ENCODE measurements at places on chromosomes 5 and 9. TPM values are rescaled to one million over a fixed set of nuclear protein-coding genes. Genes with fewer than 3 reads are reported as not detected.

C9orf153 gene
- not detected for total RNA-seq

SAXO1 gene
- not detected for total RNA-seq

LVRN gene
- 0.71 TPM for total RNA-seq

UBE2QL1 gene
- total RNA-seq = not detected

IFNA17 gene
- total RNA-seq = not detected

MYMK gene
- not detected for total RNA-seq

TMEM252 gene
- not detected for total RNA-seq

TMC1 gene
- not detected for total RNA-seq

GRCh38 chr9:85713897-85714296 lies 27.9 kb downstream of the AGTPBP1 start:
- no peaks in the 10 kb centered on the region for H3K36me3 ChIP-seq
- no peak overlapping the region for H3K4me3 ChIP-seq
- no peaks in the 10 kb centered on the region for H3K27me3 ChIP-seq
- DNase-seq = no peak
- H3K27ac ChIP-seq = no peak overlapping the region

DNA sequence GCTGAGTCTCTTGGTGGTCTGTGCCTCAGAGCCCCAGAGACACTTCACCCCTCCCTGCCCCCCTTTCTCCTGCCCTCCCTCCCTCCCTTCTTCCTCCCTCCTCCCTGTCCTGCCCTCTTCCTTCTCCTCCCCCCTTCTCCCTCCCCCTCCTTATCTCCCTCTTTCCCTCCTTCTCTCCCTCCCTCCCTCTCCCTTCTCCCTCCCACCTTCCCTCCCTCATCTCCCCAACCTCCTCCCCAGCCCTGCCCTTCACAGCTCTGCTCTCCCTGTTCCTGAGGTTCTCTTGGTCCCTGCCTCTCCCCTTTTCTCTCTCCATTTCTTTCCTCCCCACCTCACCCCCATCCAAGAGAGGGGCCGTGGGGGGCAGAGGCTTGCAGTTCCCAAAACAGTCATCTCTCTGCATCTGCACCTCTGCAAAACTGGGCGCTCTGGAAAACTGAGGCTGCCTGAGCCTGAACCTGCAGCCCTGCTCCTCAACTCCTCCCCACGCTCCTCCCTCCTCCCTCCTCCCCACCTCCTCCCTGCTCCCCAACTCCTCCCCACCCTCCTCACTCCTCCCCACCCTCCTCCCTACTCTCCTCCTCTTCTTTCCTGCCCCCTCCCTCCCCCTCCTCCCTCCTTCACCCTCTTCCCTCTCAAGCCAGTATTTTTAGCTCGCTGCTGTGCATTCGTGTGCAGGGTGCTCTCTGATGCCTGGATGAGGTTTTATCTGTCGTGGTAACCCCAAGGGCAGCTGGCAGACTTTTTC lies 219.1 kb downstream of the C9orf50 start:
- peaks cover 6% of the 10 kb centered on the region for H3K4me1 ChIP-seq
- no peak for DNase-seq
- H3K4me3 ChIP-seq = no peak overlapping the region
- H3K27me3 ChIP-seq = no peaks in the 10 kb centered on the region

DNA sequence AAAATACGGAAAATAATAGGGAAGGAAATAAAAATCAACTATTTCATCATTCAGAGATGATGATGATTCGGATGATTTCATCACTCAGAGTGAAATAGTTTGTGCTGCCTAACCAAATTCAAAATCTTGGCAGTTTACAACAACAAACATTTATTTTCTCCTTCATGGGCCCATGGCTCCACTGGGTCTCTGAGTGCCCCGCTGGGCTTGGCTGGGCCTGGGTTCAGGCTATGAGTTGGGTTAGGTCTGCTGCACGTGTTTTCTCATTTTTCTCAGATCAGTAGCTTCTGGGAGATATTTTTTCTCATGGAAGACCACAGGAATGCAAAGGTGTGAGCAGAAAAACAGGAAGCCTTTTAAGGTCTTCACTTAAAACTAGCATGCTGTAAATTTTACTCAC lies 24.0 kb upstream of the F2RL1 start:
- H3K4me3 ChIP-seq = no peak overlapping the region
- H3K4me1 ChIP-seq = peaks cover 25% of the 10 kb centered on the region
- no peaks in the 10 kb centered on the region for H3K27me3 ChIP-seq
- H3K27ac ChIP-seq = peak overlapping the region; percentile 90

GRCh38 chr9:6184749-6185645 lies 30.6 kb upstream of the IL33 start:
- H3K4me1 ChIP-seq = no peaks in the 10 kb centered on the region
- no peak overlapping the region for H3K4me3 ChIP-seq
- no peaks in the 10 kb centered on the region for H3K27me3 ChIP-seq
- peak; percentile 28 for DNase-seq
- H3K36me3 ChIP-seq = no peaks in the 10 kb centered on the region

DNA sequence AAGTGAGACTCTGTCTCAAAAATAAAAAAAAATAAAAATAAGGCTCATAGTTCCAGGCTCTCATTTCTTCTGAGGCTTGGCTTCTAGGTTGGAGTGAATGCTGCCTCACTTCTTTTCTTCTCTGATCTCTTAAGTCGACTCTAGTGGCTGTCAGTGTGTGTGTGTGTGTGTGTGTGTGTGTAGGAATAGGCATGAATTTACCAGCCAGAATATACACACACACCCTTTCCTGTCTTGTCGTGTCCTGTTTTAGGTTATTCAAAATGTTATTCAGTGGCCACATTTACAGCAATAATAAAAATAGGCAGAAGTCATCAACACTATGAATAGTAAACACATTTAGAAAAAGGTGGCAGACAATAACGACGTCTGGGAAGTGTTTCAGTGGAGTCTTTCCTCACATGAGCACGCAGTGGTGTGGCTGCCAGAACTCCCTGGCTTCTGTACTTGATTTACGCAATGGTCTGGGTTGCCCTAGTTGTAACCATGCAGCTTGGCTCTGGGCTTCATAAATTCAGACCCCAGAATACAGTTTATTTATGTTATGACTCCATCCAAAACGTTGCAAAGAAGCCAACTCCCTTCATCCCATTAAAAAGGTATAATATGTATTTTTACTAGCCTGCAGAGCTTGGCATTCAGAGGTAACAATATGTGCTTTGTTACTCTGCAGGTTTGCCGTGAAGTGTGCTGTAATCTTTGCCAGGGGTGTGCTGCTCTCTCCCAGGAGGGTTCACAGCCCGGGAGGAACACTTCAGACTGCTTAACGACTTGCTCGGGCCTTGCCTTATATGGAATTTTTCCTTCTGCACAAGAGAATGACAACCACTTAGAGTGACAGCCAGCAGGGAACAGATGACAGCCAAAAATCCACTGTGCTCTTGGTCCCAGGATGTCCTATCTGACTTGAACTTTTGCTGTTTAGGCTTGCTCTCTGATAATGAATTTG lies 34.4 kb upstream of the PALM2AKAP2 start:
- no peak overlapping the region for H3K4me3 ChIP-seq
- H3K4me1 ChIP-seq = no peaks in the 10 kb centered on the region
- H3K27me3 ChIP-seq = peaks cover 13% of the 10 kb centered on the region

GRCh38 chr5:56343988-56344387 lies 110.9 kb upstream of the ANKRD55 start:
- DNase-seq = no peak
- H3K27me3 ChIP-seq = no peaks in the 10 kb centered on the region
- H3K4me1 ChIP-seq = peaks cover 16% of the 10 kb centered on the region
- no peaks in the 10 kb centered on the region for H3K36me3 ChIP-seq
- H3K27ac ChIP-seq = no peak overlapping the region

DNA sequence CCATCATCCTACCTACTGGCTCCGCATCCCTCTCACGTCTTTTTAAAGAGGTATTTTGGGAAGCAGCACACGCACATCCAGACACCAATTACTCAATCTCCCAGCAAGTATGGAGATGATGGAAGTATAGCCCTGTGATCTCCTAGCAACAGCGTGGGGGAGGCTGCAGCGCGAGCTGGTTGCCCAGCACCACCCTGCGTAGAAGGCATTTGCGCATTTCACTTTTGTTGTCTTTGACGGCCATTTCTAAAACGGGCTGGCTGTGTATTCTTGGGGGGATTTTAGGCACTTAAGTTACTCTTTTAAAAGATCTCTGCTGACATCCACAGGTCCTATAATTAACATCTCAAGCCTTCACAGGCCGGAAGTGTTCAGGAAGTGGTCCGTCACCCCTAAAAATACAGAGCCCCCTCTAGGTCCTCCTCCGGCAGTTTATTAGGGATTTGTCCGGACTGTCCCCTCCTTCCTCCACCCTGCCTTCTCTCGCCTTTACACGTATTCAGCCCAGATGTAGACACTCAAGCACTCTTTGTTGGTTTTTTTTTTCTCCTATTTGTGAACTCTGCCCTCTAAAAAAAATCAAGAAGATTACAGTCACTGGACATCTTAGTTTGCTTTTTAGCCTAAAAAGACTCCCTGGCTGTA lies 371.4 kb downstream of the NTRK2 start:
- H3K27me3 ChIP-seq = no peaks in the 10 kb centered on the region
- no peak for DNase-seq
- H3K27ac ChIP-seq = no peak overlapping the region
- no peaks in the 10 kb centered on the region for H3K36me3 ChIP-seq

- H3K27me3 ChIP-seq = peaks cover 11% of the 10 kb centered on the region
- no peaks in the 10 kb centered on the region for H3K4me1 ChIP-seq
- no peak overlapping the region for H3K4me3 ChIP-seq
- DNase-seq = no peak
- no peak overlapping the region for H3K27ac ChIP-seq
- no peaks in the 10 kb centered on the region for H3K36me3 ChIP-seq
Measured at GRCh38 chr9:16307626-16308195, 562.8 kb downstream of the BNC2 start.

DNA sequence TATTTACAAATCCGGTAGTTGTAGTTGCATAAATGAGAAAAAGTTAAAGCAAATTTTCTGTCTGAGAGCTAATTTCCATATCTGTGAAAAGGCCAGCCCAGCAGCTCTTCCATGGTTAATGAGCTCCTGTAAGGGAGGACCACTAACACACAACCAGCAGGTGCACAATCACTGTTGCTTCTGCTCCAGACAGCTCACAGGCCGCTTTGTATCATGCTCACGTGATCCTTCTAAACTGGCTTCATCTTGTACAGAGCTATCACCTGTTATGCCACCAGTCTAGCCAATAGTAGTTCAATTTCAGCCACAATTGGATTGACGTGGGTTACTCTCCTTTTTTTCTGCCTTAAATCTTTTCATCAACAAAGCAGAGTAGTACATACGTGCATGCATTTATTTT lies 38.3 kb upstream of the FBXL17 start:
- no peak overlapping the region for H3K4me3 ChIP-seq
- no peak for DNase-seq
- no peaks in the 10 kb centered on the region for H3K36me3 ChIP-seq
- H3K27me3 ChIP-seq = no peaks in the 10 kb centered on the region

GRCh38 chr5:94239266-94239665 lies 379.1 kb downstream of the KIAA0825 start:
- no peak for DNase-seq
- H3K27me3 ChIP-seq = no peaks in the 10 kb centered on the region
- no peaks in the 10 kb centered on the region for H3K36me3 ChIP-seq
- H3K4me1 ChIP-seq = peaks cover 30% of the 10 kb centered on the region
- no peak overlapping the region for H3K27ac ChIP-seq

GRCh38 chr5:149837680-149838269 lies 106.8 kb downstream of the PDE6A start:
- no peak overlapping the region for H3K4me3 ChIP-seq
- peak; percentile 85 for DNase-seq
- peaks cover 41% of the 10 kb centered on the region for H3K36me3 ChIP-seq
- no peaks in the 10 kb centered on the region for H3K27me3 ChIP-seq
- H3K27ac ChIP-seq = no peak overlapping the region

DNA sequence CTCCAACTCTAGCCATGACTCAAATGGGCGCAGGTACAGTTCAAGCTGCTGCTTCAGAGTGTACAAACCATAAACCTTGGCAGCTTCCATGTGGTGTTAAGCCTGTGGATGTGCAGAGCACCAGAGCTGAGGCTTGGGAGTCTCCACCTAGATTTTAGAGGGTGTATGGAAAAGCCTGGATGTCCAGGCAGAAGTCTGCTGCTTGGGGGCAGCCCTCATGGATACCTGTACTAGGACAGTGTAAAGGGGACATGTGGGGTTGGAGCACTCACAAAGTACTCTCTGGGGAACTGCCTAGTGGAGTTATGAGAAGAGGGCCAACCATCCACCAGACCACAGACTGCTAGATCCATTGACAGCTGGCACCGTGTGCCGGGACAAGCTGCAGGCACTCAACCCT lies 273.5 kb upstream of the ST8SIA4 start:
- DNase-seq = no peak
- H3K4me3 ChIP-seq = no peak overlapping the region
- no peaks in the 10 kb centered on the region for H3K36me3 ChIP-seq
- no peak overlapping the region for H3K27ac ChIP-seq
- H3K27me3 ChIP-seq = no peaks in the 10 kb centered on the region

GRCh38 chr9:76629205-76629990 lies 134.8 kb upstream of the PCA3 start:
- H3K4me3 ChIP-seq = no peak overlapping the region
- no peak for DNase-seq
- H3K27me3 ChIP-seq = no peaks in the 10 kb centered on the region

DNA sequence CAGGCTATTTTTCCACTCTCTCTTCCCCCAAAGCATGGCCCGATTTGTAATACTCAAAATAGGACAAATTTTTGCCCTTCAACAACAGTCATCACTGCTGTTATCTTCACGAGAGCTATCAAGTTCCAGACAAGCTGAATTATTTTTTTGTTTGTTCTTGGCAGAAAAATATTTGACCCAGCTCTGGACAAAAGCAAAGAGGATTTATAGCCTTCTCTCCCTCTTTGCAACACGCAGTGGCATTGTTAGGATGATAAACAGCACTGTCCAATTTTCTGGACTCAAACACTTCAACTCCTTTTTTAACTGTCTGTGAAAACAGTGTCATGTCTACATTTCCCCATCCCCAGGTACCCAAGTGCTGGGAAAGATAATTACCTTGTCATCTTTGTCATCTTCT lies 160.3 kb downstream of the SLF1 start:
- H3K36me3 ChIP-seq = no peaks in the 10 kb centered on the region
- no peak for DNase-seq
- no peaks in the 10 kb centered on the region for H3K27me3 ChIP-seq
- no peak overlapping the region for H3K4me3 ChIP-seq

GRCh38 chr9:126705767-126706697 lies 92.3 kb downstream of the LMX1B start:
- H3K4me3 ChIP-seq = peak overlapping the region; percentile 60
- peak; percentile 65 for DNase-seq
- peak overlapping the region; percentile 54 for H3K27ac ChIP-seq
- peaks cover 12% of the 10 kb centered on the region for H3K4me1 ChIP-seq
- H3K36me3 ChIP-seq = no peaks in the 10 kb centered on the region

- H3K36me3 ChIP-seq = no peaks in the 10 kb centered on the region
- no peaks in the 10 kb centered on the region for H3K27me3 ChIP-seq
- peak; percentile 85 for DNase-seq
- H3K27ac ChIP-seq = peak within 1 kb of the TSS; percentile 78
- H3K4me1 ChIP-seq = peaks cover 51% of the 10 kb centered on the region
- H3K4me3 ChIP-seq = peak within 1 kb of the TSS; percentile 82
Measured at GRCh38 chr5:149141224-149141956, at the start of gene ABLIM3. Gene ABLIM3, plus strand, starts transcription at chr5:149141493. Its CDS starts 603 bp downstream, at chr5:149142096.

GRCh38 chr9:113803811-113804589 lies 72.1 kb upstream of the ZNF618 start:
- H3K4me3 ChIP-seq = no peak overlapping the region
- DNase-seq = peak; percentile 26
- H3K36me3 ChIP-seq = no peaks in the 10 kb centered on the region
- H3K27me3 ChIP-seq = no peaks in the 10 kb centered on the region
- H3K4me1 ChIP-seq = peaks cover 23% of the 10 kb centered on the region
- no peak overlapping the region for H3K27ac ChIP-seq
